Stimulated activated CD4-positive, alpha-beta T cell treated with anti-CD3 and anti-CD28 coated beads, Interleukin-1b, Interleukin-23, amount 100 ng/mL, for 4 hours (primary cell): ENCODE measurements at places on chromosomes 2 and 18.

DNA sequence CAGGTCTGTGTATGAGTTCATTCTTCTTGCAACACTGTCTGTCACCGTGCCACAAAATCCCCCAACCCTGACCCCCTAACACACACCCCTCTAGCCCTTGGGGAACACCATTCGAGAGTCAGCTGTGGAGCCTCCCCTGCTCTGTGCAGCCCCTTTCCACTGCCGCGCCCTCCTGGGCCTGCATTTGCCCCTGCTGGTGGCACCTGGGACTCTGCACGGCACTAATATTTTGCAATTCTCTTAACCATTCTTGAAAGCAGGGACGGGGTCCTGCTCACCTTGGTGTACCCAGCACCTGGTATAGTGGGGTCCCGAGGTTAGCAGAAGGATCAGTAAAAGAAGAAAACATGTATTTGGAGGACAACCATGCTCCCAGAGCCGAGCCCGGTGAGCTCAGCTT, 124.0 kb downstream of the HDAC4 start:
- DNase-seq, result no peak

GRCh38 chr2:119349289-119349688, 17.3 kb downstream of the C2orf76 start:
- DNase-seq, result no peak

DNA sequence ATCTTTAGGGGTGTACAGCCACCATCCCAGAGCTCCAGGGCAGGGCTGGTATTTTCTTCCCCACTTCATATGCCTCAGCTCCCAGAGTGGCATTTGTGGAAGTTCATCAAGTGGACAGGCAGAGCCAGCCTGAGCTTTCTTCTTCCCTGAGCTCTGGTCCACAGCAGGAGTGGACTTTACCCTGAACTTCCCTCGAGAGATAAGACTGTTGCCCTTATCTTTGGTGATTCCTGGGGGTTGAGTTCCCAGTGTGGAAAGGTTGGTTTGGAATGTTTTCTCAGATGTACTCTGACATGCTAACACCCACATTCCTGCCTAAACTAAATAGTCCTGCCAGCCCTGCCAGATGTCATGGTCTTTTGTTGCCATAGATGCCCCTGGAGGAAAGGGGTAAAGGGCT, 62.0 kb upstream of the LGALSL start:
- no peak for DNase-seq

- no peak for DNase-seq
These were observed 58.5 kb downstream of the ADD2 start for GRCh38 chr2:70709275-70710037.

DNA sequence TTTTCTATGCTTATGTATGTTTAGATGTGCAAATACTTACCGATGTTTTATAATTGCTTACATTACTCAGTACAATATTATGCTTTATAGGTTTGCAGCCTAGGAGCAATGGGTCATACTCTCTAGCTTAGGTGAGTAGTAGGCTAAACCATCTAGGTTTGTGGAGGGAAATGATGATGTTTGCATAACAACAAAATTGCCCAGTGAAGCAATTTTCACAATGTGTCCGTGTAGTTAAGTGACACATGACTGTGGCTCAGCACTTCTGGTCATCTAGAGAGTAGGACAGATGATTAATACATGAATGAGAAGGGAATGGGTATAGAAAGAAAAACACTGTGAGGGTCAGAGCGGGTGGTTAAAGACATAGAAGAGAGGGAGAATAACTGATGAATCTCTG, 2116.2 kb upstream of the PIK3C3 start:
- DNase-seq, result no peak

- DNase-seq, result no peak
These were observed 15.3 kb upstream of the PLB1 start for GRCh38 chr2:28480403-28481049.

DNA sequence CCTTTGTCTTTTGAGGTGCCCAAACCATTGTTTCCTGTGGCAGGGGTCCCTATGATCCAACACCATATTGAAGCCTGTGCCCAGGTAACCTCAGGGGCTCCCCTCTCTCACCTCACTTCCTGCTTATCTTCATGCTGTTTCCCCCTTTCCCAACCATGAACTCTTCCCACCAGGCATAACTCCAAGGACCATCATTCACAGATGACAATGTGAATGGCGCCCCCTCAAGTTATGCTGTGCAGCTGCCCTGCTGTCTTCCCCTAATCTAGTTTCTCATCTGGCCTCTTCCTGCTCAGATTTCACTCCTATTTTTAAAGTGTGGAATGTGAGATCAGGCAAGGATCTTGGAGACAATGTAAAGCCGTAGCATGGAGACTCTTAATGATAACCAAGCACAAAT, 1.4 kb downstream of the GMPPA start:
- DNase-seq, result no peak

DNA sequence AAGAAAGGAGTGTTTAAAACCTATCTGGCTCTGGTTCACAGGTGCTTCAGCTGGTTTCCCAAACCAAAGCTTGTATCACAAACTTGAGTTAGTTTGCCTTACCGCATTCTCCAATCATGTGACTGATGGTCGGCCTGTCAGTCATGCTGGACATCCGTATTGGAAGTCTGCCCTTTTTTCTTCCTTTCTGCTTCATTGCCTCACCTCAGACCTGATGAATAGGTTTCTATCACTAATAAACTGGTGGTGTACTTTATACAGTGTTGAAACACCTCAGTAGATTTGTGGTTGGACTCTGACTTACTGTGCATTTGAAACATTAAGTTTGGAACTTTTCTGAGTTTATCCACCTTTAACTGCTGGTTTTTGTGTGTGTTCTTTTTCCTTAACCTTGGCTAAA, 84.1 kb downstream of the R3HDM1 start:
- DNase-seq, result no peak

GRCh38 chr18:78323453-78324197, 656.0 kb upstream of the SALL3 start:
- no peak for DNase-seq

GRCh38 chr2:65500310-65501040, 68.1 kb upstream of the SPRED2 start:
- DNase-seq, result no peak

DNA sequence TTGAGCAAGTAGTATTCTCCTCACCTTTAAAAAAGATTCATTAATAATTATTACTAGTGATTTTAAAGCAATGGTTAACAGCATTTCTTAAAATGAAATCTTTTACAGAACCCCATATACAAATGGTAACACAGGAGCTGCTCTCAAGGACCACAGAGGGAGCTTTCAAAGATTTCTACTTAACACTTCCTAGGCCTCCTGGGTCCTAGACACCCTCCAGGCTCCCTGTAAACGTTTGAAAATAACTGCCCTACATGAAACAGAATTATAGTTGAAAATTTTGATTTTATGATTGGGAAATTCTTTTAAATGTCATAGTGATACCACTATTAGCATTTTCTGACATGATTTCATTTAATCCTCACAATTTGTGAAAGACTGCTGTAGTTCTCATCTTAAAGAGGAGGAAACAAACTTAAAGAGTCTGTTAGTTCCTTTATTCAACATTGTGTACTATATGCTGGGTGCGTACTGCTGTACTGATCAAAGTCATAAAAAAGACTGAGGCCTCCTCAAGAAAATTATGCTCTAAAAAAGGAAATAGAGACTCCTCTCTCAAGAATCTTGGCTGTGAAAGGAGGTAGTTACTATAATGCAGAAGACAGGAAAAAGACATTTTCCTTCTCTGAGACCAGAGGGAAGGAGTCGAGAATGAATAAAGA, 10.6 kb downstream of the CUL3 start:
- no peak for DNase-seq

DNA sequence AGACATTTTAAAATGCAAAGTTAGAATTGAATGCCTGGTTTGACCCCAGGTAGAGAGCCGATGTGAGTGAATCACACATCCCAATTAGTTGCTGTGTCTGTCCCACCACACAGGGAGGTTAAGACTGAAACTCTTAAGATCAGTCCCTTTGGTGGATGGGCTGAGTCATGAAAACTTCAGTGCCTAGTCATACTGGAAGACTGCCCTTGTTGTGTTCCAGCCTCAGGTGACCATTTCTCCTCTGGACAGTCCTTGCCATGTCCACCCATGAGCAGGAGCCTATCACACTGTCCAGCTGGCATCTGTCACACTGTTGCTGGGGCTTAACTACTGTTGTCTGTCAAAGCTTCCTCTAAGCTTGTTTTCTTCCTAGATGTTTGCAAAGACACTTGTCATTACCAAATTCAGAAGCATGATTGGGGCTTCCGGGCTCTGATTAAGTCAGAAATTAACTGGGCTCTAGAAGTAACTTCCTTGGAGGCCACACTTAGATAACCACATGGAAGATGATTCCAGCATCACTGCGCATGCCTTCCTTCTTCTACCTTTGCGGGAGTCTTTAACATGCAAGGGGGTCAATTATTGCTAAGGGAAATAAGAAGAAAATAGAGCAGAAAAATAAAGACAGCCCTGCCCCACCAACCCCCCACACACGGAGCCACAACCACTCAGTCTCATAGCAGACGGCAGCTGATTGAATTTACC, 21.3 kb downstream of the CYRIA start:
- no peak for DNase-seq

GRCh38 chr2:19505199-19506136, 147.0 kb upstream of the OSR1 start:
- no peak for DNase-seq
